ENCODE measurements at places on chromosomes 4 and X. TPM values are rescaled to one million over a fixed set of nuclear protein-coding genes. Genes with fewer than 3 reads are reported as not detected.
A peak's percentile ranks its signal among the peaks of the same experiment; 100 is the strongest.

Gene TCEAL5
- total RNA-seq, result not detected

Gene ZNF280C
- total RNA-seq, result 3.2 TPM

- no peaks in the 10 kb centered on the region for H3K36me3 ChIP-seq
- peak overlapping the region; percentile 62 for H3K27ac ChIP-seq
- DNase-seq, result no peak
- H3K4me3 ChIP-seq, result no peak overlapping the region
- H3K27me3 ChIP-seq, result no peaks in the 10 kb centered on the region
These were observed 17.1 kb downstream of the USP46 start for GRCh38 chr4:52641854-52642563.

DNA sequence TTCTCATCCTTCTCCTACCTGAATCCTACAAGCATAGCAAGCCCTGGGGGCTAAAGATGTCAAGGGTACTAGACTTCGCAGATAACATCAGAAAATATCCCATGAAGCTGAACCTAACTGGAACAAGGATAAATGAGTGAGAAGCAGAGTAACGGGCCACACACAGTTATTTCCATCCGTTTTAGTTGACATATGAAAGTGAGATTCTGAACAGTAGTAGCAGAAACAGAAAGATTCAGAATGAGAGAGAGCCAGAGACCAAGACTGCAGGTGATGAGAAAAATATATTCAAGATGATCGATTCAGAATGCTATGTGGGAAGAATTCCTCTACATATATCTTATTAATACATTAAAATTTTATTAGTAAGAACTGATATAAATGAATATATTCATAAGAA lies 165.1 kb downstream of the TSPAN5 start:
- H3K4me3 ChIP-seq, result no peak overlapping the region
- no peak for DNase-seq
- H3K36me3 ChIP-seq, result no peaks in the 10 kb centered on the region
- no peaks in the 10 kb centered on the region for H3K27me3 ChIP-seq
- H3K4me1 ChIP-seq, result no peaks in the 10 kb centered on the region
- no peak overlapping the region for H3K27ac ChIP-seq

GRCh38 chrX:24498975-24499374 lies 33.9 kb downstream of the PDK3 start:
- H3K4me3 ChIP-seq, result no peak overlapping the region
- peak overlapping the region; percentile 65 for H3K27ac ChIP-seq
- H3K4me1 ChIP-seq, result peaks cover 25% of the 10 kb centered on the region
- no peaks in the 10 kb centered on the region for H3K36me3 ChIP-seq
- H3K27me3 ChIP-seq, result no peaks in the 10 kb centered on the region

DNA sequence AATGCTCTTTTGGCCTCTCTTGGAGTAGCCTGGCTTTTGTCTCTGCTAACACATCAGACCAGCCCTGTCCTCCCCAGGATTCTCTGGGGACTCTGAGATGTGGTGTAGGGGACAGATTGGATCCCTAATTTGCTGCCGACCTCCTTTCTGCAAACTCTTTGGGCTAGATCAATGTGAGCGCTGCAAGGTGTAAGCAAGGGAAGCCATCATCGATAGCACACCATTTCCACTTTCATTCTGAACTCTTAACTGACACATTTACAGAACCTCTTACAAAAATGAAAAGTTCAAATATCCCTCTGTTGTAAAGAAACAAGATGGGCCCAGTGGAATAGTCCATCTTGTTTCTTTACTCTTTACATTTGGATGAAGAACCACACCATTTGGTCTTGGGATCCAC lies 46.6 kb downstream of the PGRMC2 start:
- no peak overlapping the region for H3K4me3 ChIP-seq
- H3K4me1 ChIP-seq, result no peaks in the 10 kb centered on the region
- no peak overlapping the region for H3K27ac ChIP-seq
- H3K27me3 ChIP-seq, result no peaks in the 10 kb centered on the region
- H3K36me3 ChIP-seq, result no peaks in the 10 kb centered on the region

GRCh38 chrX:136711147-136711546 lies 63.2 kb downstream of the CD40LG start:
- no peaks in the 10 kb centered on the region for H3K27me3 ChIP-seq
- H3K4me1 ChIP-seq, result peaks cover 3% of the 10 kb centered on the region
- DNase-seq, result no peak
- no peak overlapping the region for H3K4me3 ChIP-seq

DNA sequence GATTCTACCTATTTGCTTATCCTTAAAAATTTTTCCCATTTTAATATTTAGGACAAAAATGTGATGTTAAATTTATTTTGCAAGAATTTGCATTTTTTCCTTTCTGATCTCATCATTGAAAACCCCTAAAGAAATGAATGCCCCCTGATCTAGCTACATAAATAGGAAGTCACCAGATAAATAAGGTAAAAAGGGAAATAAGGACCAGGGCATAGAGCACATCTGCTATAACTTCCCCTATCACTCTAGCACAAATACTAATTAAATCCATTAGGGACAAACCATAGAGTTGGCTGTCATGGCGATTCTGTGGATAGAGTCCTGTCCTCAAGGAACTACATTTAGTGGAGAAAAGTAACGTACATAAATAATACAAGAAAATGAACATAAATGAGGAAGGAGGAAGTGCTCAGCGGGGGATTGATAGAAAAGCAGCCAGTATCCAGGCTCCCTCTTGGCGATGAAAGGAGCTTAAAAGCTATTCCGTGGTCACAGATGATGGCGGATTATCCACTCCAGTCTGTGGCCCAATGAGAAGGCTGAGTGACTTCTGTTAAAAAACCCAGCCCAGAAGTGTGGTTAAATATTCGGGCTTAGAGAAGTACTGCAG lies 76.9 kb upstream of the RPL34 start:
- no peaks in the 10 kb centered on the region for H3K4me1 ChIP-seq
- no peak overlapping the region for H3K27ac ChIP-seq
- no peak overlapping the region for H3K4me3 ChIP-seq
